Stimulated activated CD4-positive, alpha-beta T cell treated with anti-CD3 and anti-CD28 coated beads, TNF-alpha, amount 100 ng/mL, for 1 hour (primary cell): ENCODE measurements at places on chromosomes 7 and 10.

- DNase-seq, result no peak
These were observed 3.8 kb downstream of the RTKN2 start for GRCh38 chr10:62264702-62265436.

DNA sequence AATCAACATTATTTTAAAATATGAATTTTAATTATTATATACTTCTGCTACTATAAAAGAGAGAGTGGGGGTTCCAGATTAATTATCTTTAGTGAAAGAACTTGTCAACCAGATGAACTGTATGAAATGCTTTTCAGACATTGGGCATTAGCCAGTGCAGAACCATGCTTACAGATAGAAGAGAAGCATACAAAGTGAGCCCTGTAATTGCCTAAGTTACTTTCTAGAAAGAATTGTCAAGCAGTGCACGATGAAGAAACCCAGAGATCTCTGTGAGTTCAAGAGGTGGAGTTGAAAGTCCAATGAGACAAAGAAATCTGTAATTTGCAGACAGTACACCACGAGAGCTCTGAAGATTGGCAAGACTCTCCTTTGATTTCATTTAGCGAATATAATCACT is 166.7 kb downstream of the CDC14C start:
- DNase-seq, result no peak

DNA sequence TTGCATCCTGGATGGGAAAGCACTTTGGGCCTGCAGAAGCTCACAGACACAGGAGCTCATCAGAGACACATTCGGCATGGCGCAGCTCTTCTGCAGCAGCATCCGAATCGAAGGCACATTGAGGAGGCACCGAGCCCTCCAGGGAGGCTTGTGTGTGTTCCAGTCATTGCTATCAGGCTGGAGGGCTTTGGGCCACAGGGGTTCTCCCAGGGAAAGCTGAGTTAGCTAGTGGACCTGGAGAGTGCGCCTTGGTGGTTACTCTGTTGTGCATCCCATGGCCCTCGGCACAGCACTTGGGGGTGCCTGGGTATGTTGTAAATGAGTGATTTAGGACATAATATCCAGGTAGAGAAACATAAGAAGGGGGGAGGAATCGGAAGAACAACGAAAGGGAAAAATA is 388.7 kb upstream of the RNF32 start:
- DNase-seq, result no peak

DNA sequence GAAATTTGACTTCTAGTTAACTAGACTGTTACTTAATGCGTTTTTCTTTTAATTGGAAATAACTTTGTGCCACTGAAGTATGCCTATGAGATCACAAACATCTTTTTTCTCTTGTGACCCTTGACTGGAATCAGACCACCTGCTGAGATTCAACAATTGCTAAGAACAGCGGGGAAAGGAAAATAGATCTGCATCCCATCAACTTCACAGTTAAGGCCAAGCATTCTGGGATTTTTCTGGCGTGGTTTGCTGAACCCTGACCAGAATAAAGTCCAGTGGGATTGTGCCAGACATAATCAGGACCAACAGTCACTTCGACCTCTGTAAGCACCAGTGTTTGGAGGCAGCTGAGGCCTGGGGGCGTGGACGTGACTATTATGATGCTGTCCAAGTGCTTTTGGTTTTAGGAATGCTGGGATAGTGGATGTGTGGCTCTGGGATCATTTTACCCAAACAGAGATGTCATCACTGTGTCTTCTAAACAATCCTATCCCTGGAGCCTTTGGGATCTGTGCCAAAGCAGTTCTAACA is 373.3 kb upstream of the PRKCQ start:
- no peak for DNase-seq

DNA sequence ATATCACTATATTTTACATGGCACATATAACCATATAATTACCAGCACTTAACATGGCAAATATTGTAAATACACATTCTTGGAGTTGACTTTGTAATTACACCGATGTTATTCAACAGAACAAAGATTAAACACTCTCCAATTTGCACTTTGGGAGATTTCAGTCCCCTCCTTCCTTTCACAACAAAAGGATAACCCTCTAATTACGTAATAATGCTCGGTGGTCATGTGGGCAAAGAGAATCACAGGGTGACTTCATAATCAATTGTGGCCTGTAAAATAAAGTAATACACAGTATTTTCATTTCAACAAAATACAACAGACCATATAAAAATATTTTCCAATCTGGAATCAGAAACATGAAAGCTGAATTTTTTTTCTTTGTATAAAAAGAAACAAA is 73.2 kb downstream of the RHOBTB1 start:
- no peak for DNase-seq

DNA sequence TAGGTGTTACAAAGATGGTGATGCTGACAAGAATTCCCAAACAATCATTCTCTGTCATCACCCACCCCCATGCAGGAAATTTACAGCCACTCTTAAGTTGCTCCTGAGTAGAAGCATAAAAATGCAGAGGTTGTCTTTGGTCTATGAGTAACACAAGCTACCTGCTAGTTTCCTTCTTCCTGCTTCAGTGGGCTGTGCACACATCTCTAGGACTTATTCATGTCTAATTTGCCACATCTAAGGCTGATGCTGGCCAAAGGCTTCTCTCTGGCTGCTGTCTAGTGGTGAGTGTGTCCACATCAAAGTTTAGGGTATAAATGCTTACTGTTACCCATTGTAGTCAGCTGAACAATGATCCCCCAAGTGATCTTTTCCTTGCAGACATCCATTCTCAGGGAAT is 662.5 kb downstream of the TYW1 start:
- DNase-seq, result no peak

DNA sequence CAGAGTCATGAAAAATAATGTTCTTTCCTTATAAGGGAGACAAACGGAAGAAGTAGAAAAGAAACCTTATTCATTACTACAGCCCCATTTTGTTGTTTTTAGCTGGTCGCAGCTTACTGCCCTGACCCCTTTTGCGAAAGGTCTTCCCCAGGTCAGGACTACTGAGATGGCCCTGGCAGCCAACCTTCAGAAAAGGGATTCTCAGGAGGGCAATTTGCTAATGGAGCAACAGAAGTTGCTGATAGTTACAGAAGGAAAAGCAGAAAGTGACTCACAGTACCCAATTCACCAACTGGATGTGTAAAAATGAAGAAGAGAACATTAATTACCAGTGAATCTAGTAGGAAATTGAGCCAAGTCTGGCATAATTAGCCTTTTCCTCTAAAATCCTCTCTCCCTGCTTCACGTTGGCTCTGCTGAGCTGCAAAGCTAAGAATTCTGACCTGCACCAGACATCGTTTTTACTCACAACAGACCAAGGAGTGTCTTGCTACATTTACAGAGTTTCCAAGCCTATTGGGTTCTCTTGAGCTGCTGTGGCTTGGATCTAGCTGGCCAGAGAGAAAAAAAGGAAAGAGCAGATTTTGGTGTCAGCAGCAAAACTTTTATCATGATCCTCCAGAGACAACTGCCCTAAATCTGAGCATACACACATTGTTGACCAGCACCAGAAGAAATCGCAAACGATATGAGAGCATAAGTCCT is 499.9 kb upstream of the FZD8 start:
- no peak for DNase-seq

- no peak for DNase-seq
These were observed 25.3 kb downstream of the GFRA1 start for GRCh38 chr10:116247691-116248090.

- DNase-seq, result no peak
These were observed 331.9 kb upstream of the NUPR2 start for GRCh38 chr7:56447864-56448693.

DNA sequence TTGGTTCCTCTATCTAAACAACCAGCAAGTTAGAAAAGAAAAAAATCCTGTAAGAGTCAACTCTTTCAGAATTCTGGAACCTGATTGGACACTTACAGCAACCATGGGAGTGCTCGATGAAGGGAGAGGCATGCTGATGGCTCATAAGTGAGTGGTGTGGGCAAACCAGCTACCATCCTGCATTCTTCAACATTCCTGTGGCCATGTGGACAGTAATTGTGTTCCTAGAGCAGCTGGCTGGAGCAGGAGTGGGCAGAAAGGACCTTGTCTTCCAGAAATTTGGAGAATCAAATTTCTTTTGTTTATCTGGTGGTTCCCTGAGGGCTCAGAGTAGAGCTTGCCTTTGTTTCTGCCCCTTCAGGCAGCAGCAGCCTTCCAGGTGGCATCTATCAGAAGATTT is 22.5 kb upstream of the MYL7 start:
- DNase-seq, result no peak

DNA sequence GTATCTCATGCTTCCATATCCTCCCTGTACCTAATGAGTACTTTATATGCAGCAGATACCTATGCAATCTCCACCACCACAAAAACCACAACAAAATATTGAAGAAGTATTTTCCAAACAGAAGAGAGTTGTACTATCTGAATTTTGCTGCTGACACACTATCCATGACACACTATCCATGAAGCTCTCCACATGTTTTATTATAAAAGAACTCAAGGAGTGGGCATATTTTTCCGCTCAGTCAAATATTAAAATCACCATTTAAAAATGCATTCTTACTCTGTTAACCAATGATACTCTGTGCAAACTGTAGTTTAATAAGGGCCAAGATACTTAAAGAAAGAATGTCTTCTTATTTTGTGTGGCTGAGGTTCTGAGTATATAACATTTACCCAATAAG is 2.8 kb downstream of the BET1 start:
- DNase-seq, result no peak

- no peak for DNase-seq
These were observed 76.0 kb downstream of the PCGF5 start for GRCh38 chr10:91296471-91296870.

DNA sequence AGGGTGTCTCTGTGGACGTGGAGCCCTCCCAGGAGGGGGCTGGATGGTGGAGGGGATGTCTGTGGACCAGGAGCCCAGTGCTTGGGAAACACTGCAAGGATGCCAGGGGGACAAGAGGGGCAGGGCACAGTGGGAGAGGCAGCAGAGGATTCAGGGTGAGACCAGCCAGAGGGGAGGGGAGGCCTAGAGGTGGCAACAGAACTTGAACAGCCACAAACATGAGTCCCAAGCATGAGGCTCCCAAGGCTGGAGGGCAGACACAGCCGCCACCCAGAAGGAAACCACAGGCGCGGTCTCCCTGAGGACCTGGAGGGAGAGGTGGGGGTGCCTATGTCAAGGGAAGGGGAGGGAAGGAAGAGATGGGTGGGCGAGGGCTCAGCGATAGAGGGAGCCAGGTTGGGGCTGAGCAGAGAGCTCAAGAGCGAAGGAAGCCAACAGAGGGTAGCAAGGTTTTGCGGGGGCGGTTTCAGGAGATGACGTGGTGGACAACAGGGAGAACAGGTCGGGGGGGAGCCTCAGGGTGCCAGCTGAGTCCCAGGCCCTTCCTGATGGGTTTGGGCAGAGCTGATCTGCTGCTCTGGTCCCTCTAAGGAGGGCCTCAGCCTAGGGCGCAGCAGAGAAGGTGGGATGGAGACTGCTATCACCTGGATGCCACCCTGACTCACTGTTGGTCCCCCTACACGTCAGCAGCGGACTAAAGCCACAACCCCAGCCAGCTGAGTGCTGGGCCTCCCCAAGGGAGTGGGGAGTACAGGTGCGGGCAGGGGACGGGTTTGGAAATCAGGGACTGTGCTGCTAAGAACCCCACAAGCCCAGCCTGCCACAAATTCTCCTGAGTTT is 6.7 kb upstream of the PILRA start:
- DNase-seq, result no peak

DNA sequence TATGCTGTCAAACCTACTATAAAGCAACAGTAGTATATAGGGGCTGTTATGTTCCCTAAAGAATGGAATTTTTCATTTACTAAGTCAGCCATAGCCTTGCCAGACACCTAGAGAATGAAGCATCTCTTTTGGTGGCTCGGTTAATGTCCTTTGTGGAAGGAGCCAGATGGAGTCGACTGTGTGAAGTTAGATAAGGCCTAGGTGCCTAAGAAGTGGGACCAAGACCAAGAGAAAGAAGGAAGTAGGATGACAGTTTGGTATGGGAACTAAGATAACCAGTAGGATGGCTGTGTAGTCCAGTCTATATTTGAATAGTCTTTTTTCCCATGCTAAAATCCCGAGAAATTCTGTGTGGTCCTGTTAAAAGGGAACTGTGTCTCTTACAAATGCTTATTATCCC is 62.2 kb downstream of the REEP3 start:
- no peak for DNase-seq
